Activated CD4-positive, alpha-beta T cell treated with anti-CD3 and anti-CD28 coated beads for 48 hours (primary cell): ENCODE measurements at places on chromosomes 1 and 21.

DNA sequence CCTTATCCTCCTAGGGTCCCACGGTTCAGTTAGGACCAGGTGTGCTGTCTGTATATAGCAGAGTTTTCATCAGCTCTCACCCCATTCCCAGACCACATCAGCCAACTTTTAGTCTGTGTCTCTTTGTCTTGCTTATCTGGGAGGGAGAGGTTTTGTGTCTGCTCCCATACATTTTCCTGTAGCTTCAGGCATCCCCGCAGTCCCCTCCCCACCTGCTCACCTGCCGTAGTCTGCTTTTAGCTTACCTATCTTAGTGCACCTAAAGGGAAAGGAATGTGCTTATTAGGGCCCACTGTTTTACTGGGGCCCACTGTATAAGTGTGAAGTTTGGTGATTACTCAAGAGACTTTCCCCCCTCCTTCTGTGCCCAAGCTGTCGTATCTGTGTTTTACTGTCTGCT lies 225.1 kb downstream of the PLA2G4A start:
- DNase-seq: no peak

- DNase-seq: no peak
These were observed 194.8 kb downstream of the ZZZ3 start for GRCh38 chr1:77487631-77488030.

- no peak for DNase-seq
These were observed 101.5 kb upstream of the GADD45A start for GRCh38 chr1:67583462-67583950.

DNA sequence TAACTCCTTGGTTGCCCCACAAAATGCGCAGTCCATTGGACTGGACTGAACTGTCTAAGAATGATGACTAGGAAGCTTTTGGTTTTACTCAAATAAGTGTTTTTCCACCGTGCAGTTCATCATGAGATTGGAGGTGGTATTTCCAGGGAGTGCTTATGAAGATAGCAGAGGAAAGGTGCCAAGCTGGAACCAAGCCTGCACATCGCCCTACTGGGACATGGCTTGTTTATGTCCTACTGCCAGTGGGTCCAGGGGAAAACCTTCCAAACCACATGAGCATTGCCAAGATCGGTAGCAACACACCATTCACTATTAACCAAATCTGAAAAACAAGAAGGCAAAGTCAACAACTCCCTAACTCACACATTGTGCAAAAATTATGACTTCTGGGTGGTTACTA lies 54.7 kb upstream of the DSCAM start:
- DNase-seq: no peak

DNA sequence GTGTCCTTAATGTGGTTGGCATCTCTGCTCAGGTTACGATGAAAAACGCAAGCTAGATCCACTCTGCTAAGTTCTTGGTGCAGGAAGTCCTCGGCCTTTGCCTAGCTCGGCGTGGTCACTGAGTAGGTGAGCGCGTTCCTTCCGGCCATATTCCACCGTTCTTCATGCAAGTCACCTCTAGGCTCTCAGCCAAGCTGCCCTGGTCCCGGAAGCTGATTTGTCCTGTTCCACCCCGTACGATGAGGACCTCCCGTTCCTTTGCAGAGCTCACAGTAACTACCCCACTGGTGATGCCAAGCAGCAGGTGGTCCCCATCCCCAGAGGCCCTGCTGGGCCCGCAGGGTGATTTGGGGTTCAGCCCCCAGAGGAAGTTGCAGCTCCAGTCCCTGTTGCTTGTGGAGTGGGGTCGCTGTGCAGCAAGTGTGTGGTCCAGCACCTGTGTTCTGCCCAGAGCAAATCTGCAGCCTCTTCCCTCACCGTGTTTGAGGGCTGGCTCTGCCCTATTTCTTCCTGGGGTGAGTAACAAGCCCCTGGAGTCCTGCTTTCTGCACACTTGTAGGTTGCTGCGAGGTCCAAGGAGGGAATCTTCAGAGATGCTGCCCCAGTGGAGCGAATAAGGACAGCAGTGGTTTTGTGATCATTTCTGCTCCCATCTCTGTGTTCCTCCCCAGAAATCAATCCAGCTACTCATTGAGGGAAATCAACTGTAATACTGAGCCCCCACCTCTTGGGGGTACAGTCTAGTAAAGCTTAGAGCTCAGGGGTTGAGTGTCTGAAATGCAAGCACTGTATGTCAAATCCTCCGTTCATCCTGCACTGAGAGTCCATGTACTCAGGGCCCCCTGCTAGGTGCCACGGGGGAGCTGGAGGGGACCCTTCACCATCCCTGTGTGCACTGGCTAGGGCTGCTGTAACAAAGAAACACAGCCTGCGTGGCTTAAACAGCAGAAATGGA lies 2.3 kb downstream of the UMODL1 start:
- DNase-seq: no peak

GRCh38 chr1:94522304-94522703 lies 19.3 kb downstream of the F3 start:
- no peak for DNase-seq

DNA sequence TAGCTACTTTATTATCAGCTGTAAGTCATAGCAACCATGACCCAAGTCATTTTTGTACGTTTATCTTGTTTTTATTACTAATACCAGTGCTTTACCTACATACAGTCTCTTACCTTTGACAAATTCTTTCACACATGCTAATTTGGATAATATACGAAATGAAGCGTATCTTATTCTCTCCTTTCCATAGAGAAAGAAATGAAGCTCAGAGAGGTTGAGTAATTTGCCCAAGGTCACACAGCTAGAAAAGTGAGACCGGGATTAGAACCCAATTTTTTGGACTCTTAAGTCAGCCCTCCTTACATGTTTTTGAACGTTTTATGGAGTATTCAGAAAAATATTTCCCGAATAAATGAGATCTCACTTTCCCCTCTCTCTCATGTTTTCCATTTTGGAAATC lies 52.6 kb downstream of the OLIG1 start:
- no peak for DNase-seq

- DNase-seq: no peak
These were observed 136.0 kb downstream of the TLR5 start for GRCh38 chr1:223006917-223007648.

DNA sequence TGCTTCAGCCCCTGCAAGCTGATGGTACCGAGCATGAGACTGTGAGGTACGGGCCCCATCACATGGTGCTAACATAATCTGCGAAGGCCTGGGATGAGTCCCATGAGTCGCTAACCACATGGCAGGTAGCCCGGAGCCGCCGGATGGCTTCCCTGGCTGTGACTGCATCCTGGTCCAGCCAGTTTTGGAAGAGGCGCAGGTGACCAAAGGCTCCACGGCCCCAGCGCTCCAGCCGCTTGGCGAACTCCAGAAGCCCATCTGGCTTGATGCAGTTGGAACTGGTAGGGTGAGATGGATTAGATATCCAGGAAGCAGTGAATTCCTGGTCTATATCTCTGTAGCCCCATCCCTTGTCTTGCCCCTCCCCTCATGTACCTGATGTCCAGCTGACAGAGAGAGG lies 24.6 kb downstream of the LRRC41 start:
- DNase-seq: no peak

DNA sequence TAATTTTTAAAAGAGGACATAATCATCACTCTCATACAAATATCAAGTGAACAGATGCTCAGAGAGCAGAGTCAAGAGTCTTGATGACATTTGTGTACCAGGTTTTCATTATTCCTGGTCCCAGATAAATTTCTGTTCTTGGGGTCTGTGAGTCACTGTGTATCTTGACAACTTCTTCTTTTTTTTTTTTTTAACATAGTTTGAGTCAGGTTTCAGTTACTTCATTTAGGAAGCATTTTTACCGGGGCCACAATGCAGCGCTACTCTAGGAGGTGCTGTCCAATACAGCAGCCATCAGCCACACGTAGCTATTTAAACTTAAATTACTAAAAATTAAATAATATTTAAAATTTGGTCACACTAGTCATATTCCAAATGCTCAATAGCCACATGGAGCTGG lies 188.1 kb upstream of the SAMSN1 start:
- no peak for DNase-seq

DNA sequence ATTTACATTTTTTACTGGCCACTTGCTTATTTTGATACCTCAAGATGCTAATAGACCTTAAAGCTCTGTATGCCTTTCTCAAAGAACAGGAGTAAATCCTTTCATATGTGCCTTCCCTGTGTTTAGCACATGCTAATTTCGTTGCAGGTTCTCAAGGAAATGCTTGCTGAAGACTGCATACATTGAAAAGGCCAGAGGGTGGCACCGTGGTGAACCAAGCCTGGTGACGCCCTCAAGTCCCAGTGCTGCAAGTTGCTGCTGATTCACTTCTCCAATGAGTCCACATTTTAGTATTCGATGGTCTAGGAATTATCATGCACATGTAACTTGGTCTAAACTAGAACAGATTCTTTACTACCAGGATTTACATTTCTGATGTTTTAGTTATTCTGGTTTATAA lies 94.1 kb downstream of the CLDN17 start:
- DNase-seq: peak; percentile 3

GRCh38 chr1:228804640-228805413 lies 69.5 kb downstream of the RHOU start:
- peak; percentile 70 for DNase-seq

GRCh38 chr1:201403359-201403758 lies 4.2 kb upstream of the LAD1 start:
- no peak for DNase-seq

GRCh38 chr1:201426479-201427310 lies 5.2 kb upstream of the TNNI1 start:
- no peak for DNase-seq

DNA sequence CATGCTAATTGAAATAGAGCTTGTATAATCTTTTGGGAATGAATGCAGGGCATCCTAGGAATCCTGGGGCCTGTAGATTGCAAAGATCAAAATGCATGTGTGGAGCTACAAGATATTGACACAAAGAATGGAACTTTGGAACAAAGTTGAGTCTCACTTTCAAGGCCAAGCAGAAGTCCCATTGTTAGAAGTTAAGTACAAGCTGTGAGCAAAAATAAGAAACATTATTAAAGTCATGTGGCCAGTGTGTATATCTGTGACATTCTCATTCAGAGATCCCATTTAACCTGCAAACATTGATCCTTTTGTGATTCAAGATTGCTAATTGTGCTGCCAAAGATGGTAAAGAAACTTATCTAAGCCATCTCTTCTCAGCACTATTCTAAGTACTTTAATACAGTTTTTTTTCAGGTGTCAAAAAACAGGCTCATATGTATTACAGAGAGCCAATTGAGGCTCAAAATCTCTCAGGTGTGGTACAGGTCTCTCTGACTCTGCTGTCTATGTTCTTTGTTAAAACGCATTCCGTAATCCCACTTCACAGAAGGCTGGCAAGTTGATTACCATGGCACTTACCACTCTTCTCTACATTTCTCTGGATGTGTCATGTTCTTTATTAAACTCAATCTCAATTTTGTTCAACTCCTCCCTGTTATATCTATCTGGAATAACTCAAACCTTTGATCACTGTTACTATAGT lies 704.4 kb upstream of the NEGR1 start:
- DNase-seq: no peak

DNA sequence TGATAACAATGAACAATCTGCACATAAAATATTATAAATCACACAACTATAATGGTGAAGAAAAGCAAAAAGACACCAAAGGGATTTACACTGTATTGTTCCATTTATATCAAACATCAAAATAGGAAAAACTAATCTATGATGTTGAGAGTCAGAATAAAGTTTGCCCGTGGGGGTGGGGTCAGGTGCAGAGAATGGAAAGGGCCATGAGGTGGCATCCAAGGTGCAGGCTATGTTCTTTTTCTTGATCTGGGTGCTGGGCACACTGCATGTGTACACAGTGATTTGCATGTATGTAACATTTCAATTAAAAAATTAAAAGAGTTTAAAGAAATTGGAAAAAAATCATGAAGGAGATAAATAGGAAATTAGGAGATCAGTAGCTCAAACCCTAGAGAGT lies 127.3 kb downstream of the DSCAM start:
- DNase-seq: no peak

DNA sequence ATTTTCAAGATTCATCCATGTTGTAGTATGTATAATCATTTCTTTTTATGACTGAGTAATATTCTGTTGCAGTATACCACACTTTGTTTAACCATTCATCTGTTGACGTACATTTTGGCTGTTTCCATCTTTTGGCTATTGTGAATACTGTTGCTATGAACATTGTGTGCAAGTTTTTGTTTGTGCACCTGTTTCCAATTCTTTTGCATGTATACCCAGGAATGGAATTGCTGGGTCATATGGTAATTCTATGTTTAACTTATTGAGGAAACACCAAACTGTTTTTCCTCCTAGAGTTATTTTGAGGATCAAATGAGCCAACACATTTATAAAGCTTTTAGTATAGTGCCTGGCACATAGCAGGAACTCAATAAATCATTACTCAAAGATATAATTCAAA lies 49.2 kb upstream of the MAN1A2 start:
- no peak for DNase-seq

DNA sequence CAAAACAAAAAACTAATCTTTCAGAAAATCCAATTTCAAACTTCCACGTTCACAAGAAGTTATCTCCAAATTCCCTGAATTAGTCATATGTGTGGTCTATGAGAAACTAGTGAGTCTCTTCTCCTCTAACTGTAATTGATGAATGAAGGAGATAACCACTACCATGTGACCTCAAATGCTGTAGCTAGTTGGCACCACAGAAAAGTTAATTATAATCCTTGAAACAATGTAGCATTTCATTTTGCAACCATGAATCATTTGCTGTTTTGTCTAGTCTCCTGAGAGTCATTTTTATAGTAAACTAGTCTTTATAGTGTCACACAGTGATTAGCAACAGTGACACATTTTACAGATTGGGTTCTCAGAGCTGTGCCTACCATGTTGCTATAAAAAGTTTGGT lies 287.5 kb downstream of the LRRIQ3 start:
- no peak for DNase-seq

DNA sequence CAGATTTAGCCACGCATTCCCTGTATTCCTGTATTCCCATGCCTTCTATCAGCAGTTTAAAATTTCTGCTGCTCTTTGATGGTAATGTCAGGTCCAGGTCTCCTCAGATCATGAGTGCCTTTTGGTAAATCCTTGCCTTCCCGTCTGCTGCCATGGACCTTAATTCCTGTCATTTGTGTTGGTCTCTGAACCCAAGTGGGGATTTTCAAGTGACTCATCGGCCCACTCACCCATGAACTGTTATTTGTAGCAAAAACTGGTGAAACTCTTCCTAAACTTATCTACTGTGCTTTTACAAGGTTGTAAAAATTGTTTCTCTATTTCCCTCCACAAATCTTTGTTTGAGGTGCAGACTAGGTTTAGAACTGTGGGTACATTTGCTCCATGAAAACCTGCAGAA lies 47.4 kb downstream of the ACTN2 start:
- DNase-seq: no peak

GRCh38 chr1:92488832-92489231 lies 2.1 kb upstream of the GFI1 start:
- DNase-seq: no peak

GRCh38 chr1:230632273-230632873 lies 9.9 kb upstream of the COG2 start:
- peak; percentile 13 for DNase-seq

DNA sequence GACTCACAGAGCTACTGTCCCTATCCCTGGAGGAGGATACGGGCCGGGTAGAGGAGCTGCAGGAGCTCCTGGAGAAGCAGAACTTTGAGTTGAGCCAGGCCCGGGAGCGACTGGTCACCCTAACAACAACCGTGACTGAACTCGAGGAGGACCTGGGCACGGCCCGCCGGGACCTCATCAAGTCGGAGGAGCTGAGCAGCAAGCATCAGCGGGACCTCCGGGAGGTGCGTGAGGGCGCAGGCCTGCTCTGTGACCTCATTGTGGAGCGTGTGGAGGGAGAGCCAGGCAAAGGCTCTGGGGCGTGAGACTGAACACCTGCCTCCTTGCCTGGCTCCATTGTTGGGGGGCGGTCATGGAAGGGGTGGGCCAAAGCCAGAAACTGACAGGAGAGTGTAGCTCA lies 19.0 kb downstream of the PPFIA4 start:
- no peak for DNase-seq
